ENCODE measurements at places on chromosomes 7 and 10.

- no peak for DNase-seq
Measured at GRCh38 chr10:29829776-29830175, 195.0 kb upstream of the SVIL start.

- no peak for DNase-seq
Measured at GRCh38 chr10:118820326-118821116, 65.8 kb upstream of the CACUL1 start.

- DNase-seq, result peak; percentile 28
Measured at GRCh38 chr7:105677817-105678573, 96.7 kb upstream of the EFCAB10 start.

DNA sequence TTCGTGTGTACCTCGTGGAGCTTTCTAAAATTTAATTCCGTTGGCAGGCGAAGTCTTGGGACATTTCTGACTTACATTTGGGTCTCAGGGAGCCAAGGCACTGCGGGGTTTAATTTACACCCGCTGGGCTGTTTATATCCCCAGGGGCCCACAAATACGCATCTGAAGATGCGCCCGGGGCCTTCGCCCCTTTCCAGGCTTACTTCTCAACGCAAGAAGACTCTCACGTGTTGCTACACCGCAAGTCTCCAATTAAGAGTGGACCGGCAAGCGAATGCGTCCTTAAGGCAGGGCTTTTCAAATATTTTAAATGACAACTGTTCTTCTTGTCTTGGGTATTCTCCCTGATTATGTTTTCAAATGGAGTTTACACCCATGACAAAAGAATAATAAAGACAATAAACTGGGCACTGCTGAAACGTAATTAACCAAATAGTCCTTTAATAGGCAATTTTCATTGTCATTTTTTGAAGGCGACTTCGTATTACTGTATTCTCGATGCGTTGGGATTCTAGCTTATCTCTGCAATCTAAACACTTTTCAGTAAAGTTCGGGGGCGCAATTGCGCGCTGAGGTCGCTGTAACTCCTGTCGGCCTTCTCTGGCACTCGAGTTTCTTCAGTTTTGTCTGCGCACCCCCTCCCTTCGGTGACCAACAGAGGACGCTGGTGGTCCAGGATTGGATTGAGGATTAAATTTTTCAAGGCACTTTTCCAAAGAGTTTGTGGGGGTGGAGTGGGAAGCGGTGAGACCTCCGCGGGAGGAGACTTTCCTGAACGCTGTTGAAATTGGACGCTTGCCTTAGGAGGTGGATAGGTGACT, 837 bp upstream of the IGFBP3 start:
- DNase-seq, result no peak

DNA sequence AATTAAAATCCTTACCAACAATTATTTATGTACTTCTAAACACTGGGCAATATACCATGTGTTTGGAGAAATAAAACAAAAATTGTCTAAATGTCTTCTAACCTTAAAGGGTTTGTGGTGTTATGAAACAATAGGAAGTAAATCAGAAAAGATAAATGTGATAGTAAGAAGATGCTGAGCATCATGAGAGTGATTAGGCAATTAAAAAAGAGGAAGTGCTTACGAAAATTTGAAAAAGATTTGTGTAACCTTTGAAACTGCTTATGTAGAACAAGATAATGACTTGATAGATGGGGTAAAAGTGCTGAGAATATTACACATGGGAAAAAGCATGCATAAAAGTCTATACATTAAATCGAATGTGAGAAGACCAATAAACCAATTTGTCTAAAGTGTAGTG, 573.4 kb upstream of the CNTNAP2 start:
- DNase-seq, result no peak

GRCh38 chr7:6155596-6155995, 116.8 kb downstream of the CYTH3 start:
- DNase-seq, result no peak

DNA sequence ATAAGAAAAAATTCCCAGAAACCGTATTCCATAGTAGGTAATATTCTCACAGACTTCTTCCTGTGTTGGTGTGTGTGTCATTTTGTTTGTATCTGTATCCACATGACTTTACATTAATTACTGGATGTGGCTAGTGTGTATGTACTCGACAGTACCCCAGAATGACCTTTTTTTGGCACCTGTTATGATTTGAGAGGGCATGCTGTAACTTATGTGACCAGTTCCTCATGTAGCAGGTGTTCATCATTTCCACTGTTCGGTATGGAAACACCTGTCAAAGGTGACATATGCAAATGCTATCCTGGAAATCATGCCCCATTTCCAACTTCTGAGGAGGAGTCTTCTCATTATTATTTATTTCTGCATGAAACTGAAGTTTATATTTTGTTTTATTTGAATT, 89.3 kb downstream of the ZMYND11 start:
- no peak for DNase-seq

- DNase-seq, result no peak
Measured at GRCh38 chr10:99337311-99337811, 8.2 kb downstream of the CNNM1 start.

DNA sequence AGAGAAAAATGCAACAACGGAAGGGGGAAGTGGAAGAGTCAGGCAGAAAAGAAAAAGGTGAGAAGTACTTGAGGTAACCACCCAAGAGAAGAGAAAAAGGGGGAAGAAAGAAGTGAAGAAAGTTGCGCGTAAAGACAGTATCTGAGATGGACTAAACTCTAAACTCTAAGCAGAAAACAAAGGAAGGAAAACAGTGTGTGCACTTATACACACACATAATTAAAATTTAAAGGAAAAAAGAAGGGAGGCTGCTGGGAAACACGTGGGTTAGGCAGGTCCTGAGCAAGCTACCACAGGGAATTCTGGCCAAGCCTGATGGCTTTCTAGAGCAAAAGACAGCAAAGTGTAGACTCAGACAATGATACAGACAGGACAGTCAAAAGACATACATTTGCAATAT, 78.0 kb downstream of the UBE2H start:
- no peak for DNase-seq

GRCh38 chr7:39674406-39674805, 51.0 kb downstream of the RALA start:
- no peak for DNase-seq

DNA sequence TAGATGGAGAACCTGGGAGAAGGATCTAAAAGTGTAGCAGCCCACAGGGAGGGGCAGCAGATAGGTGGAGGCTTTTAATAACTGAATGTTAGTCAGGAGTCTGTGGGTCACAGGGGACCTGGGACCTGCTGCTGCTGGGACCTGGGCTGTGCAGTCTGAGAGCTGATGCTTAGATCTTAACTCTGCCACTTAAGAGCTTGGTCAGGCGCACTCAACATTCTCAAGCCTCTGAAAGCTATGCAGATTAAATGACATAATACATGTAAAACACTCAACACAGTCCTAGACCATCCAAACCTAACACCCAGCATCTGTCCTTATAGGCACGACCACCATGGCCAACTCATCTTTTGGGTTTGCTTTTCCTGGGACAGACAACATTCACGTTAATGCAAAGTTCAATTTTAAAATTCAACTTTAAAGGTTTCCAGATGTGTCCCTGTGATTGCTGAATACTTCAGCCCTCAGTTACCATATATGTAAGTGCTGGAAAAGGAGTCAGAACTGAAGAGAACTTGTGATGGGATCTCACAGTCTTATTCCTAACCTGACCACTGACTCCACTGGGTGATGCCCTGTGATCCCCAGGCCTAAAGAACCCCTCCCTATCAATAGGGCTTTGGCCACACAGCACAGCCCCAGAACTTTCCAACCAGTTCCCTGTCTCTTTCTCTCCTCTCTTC, 321.0 kb downstream of the PLXNA4 start:
- DNase-seq, result no peak

DNA sequence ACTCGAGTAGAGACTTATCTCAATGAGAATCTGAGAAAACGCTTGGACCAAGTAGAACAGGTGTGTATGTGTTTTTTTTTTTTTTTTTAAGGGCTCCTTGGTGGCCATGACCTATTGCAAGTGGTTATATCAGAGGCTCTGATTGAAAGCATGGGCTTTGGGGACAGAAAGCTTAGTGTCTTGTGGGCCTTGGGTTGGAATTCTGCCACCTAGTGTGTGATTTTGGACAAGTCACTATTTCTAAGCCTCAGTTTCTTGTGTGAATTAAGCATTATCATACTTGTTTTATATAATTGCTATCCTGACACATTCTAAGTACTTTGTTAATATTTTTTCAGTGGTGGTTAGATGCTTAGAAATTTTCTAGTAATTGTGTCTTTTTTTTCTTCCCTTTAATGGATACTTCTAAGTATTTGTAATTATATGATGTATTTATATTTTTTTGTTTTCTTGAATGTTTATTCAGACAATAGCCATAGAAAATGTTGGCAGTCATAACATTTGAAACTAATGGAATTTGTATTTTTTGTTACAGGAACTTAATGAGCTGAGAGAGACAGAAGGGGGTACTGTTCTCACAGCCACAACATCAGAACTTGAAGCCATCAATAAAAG, 33.1 kb downstream of the SMC3 start:
- no peak for DNase-seq

DNA sequence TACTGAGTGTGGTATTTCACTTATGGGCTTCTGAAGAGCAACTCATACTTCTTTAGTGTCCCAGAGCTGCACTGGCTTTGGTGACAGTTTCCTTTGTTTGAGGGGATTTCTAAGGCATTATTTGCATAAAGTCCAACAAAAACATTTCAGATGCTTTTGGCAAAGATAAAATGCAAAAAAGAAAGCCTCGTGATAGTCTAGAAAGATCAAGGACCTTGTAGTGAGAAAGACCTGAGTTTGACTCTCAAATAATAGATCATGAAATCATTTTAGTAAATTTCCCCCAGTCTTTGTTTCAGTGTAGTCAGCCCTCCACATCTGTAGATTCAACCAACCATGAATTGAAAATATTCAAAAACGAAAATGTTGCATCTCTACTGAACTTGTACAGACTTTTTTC, 107.4 kb downstream of the EEPD1 start:
- no peak for DNase-seq

DNA sequence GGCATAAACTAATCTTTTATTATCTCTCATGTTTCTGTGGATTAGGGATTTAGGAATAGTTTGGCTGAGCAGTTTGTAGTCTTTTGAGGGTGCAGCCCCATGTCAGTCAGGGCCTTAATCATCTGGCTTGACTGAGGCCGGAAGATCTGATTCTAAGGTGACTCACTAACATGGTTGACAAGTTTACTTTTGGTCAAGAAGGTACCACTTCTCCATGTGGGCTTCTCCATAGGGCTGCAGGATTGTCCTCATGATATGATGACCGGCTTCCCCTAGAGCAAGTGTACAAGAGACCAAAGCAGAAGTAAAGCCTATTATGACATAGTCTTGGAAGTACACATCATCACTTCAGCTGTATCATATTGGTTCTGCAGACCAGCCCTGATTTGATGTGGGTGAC, 45.9 kb upstream of the OIT3 start:
- DNase-seq, result no peak

Measured in stimulated activated CD4-positive, alpha-beta T cell treated with anti-CD3 and anti-CD28 coated beads, Interleukin-4, amount 100 ng/mL, for 1 hour (primary cell).